CD8-positive, alpha-beta memory T cell (primary cell): ENCODE measurements at places on chromosomes 12 and 14. TPM values are rescaled to one million over a fixed set of nuclear protein-coding genes. Genes with fewer than 3 reads are reported as not detected.

DNA sequence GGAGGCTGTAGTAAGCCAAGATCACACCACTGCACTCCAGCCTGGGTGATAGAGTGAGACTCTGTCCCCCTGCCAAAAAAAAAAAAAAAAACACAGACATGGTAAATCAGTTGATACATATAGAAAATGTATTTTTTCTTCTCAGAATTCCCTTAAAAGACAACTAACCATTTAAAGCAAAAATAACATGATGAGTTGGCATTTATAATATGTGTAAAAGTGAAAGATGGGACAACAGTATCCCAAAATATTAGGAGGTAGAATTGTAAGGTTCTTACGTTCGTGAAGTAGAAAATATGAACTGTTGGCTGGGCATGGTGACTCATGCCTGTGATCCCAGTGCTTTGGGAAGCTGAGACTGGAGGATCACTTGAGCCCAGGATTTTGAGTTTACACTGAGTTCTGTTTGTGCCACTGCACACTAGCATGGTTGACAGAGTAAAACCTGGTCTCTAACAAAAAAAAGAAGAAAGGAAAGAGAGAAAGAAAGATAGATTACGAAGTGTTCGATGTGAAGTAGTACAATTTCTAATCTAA lies 296.7 kb downstream of the FBXL14 start:
- H3K27ac ChIP-seq = no peak overlapping the region
- H3K36me3 ChIP-seq = no peaks in the 10 kb centered on the region
- H3K4me1 ChIP-seq = no peaks in the 10 kb centered on the region
- no peak for DNase-seq
- no peaks in the 10 kb centered on the region for H3K27me3 ChIP-seq
- no peak overlapping the region for H3K4me3 ChIP-seq

DNA sequence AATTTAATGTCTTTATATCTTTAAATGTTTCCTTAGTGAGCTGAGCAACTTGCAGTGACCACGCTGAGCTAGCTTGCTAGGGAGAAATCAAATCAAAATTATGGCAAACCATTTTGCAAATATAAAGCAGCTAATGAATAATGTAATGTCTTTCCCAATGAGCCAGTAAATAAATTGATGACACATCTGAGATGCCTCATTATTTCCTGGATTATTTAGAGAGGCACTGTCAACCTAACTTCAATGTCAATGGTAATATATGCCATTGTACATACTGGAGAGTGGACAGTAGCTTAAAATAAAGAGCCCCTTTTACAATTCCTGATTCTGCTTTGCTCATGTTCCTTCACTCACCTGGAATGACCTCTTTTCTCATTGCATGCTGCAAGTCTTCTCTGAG lies 182.6 kb downstream of the PHLDA1 start:
- H3K4me1 ChIP-seq = no peaks in the 10 kb centered on the region
- no peak for DNase-seq
- no peaks in the 10 kb centered on the region for H3K27me3 ChIP-seq
- H3K27ac ChIP-seq = no peak overlapping the region

DNA sequence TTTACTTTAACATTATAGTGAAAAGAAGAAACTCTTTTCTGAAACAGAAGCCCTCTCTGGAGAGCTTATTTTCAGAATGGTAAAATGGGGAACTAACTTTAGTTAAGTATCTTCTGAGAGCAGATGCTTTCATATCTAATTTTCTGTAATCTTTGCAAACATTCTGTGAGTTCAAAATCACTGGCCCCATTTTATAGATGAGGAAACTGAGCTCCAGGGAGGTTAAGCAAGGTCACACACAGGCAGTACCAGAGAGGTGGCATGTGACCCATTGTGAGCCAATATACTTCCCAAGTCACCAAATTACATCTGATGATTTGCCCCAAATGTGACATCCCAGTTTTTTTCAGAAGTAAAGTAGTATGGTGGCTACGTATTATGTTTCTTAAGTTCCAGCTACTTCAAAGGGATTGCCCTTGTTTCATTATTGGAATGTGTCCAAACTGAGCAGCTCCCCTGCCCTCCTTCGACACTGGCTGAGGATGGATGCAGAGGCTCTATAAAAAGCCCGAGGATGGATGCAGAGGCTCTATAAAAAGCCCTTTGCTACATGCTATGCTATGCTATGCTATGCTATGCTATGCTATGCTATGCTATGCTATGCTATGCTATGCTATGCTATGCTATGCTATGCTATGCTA lies 36.2 kb upstream of the NUDT4 start:
- H3K4me1 ChIP-seq = no peaks in the 10 kb centered on the region
- no peak for DNase-seq
- no peak overlapping the region for H3K27ac ChIP-seq
- H3K36me3 ChIP-seq = no peaks in the 10 kb centered on the region

DNA sequence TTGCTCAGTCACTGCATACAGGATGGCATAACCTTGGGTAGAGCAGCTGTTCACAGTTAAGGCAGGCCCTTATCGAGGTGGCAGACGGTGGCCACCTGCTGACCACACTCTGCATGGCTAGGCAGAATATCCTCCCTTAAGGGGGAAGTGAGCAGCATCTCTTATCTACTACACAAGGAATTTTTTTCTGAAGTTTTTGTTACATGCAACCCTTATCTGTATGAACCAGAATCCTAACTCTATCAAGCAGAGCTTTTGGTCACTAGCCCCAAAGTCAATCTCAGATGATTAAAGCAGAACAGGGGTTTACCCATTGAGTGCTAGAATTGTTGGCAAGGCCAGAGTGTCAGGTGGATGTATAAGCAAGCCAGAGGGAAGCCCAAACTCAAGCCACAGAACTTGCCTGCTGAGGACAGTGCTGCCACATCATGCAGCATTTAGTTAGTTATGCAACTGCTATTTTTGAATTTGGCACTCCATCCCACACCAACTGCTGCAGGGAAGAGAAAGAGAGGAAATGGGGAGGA lies 192.8 kb downstream of the TBX5 start:
- H3K27me3 ChIP-seq = no peaks in the 10 kb centered on the region
- H3K36me3 ChIP-seq = no peaks in the 10 kb centered on the region
- H3K27ac ChIP-seq = no peak overlapping the region
- no peak overlapping the region for H3K4me3 ChIP-seq

Gene DIO2
- total RNA-seq = not detected

DNA sequence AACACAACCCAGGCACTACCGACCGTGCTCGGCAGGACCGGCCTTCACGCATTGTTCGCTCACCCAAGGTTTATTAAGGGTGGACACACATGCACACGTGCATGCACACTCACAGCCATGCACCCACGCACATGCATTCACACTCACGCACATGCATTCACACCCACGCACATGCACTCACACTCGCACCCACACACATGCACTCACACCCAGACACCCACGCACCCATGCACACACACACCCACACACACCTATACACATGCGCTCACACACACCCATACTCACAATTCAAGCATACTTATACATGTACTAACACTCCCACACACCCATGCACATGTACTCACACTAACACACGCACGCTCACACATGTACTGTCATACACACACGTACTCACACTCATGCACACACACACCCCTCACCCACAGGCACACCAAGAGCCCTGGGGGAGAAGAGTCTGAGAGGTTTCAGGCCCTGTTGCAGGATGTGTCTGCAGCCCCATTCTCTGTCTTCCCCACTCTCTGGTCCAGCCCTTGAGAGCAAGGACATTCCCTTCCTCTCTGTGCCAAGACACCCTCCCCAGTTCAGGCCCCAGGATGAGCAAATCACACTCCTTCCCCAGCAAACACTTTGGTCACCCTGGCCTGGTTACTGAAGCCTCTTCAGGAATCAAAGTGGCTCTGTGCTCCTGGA lies 49.4 kb upstream of the BCL11B start:
- no peaks in the 10 kb centered on the region for H3K4me1 ChIP-seq
- no peaks in the 10 kb centered on the region for H3K27me3 ChIP-seq
- no peak for DNase-seq
- no peaks in the 10 kb centered on the region for H3K36me3 ChIP-seq
- no peak overlapping the region for H3K4me3 ChIP-seq

Gene CD163L1
- 0.24 TPM for total RNA-seq
